Endothelial cell (in vitro differentiated cells): ENCODE measurements at places on chromosomes 5 and 9. TPM values are rescaled to one million over a fixed set of nuclear protein-coding genes. Genes with fewer than 3 reads are reported as not detected.

OR1J2 gene
- total RNA-seq: not detected

MEIKIN gene
- total RNA-seq: not detected

FBP1 gene
- total RNA-seq: not detected

GCNT4 gene
- 0.54 TPM for total RNA-seq

FOXI1 gene
- 2.2 TPM for total RNA-seq

GRCh38 chr5:134614450-134615085 is 18.1 kb downstream of the SAR1B start:
- H3K27ac ChIP-seq: no peak overlapping the region
- H3K27me3 ChIP-seq: no peaks in the 10 kb centered on the region
- DNase-seq: no peak
- H3K4me3 ChIP-seq: peak overlapping the region; percentile 45

GRCh38 chr5:92637247-92637646 is 943.8 kb downstream of the NR2F1-AS1 start:
- H3K27ac ChIP-seq: no peak overlapping the region
- H3K27me3 ChIP-seq: no peaks in the 10 kb centered on the region
- no peak for DNase-seq
- H3K36me3 ChIP-seq: no peaks in the 10 kb centered on the region
- H3K4me1 ChIP-seq: peaks cover 8% of the 10 kb centered on the region

- H3K27me3 ChIP-seq: no peaks in the 10 kb centered on the region
- H3K27ac ChIP-seq: no peak overlapping the region
- DNase-seq: no peak
- no peaks in the 10 kb centered on the region for H3K36me3 ChIP-seq
Observed at GRCh38 chr9:88219601-88220000, 81.3 kb upstream of the SPATA31C2 start.

- no peaks in the 10 kb centered on the region for H3K4me1 ChIP-seq
- H3K36me3 ChIP-seq: no peaks in the 10 kb centered on the region
- H3K27ac ChIP-seq: no peak overlapping the region
- no peaks in the 10 kb centered on the region for H3K27me3 ChIP-seq
- DNase-seq: no peak
Observed at GRCh38 chr5:148723143-148723542, 68.8 kb upstream of the HTR4 start.

DNA sequence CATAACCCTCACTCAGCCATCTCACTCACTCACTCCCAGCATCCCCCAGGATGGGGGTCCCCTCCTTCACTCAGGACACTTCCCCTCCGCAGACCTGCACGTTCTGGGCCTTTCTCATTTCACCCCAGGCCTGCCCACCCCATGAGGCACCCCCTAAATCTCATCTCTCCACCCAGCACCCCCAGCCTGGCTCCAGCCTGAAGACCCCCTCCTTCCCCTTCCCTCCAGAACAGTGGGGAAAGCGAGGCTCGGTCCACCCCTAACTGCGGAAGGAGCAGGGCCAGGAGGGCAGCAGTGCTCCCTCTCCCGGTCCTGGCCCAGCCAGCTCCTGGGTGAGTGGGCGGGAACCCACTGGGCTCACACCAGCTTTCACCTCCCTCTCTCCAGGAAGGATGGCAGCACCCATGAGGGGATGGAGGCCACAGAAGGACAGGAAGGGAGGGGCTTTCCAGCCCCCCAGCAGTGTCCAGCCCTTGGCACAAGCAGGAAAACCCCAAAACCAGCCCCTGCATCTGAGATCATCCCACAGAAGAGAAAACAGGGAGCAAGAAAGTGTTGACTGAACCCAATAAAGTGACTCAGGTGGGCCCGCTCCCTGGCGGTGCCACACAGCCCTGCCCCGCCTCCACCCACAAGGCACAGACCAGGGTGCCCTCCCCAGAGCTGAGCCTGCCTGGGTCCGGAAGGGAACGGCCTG is 55.0 kb downstream of the LRSAM1 start:
- DNase-seq: no peak
- no peak overlapping the region for H3K27ac ChIP-seq
- peaks cover 5% of the 10 kb centered on the region for H3K27me3 ChIP-seq
- H3K36me3 ChIP-seq: peaks cover 14% of the 10 kb centered on the region

DNA sequence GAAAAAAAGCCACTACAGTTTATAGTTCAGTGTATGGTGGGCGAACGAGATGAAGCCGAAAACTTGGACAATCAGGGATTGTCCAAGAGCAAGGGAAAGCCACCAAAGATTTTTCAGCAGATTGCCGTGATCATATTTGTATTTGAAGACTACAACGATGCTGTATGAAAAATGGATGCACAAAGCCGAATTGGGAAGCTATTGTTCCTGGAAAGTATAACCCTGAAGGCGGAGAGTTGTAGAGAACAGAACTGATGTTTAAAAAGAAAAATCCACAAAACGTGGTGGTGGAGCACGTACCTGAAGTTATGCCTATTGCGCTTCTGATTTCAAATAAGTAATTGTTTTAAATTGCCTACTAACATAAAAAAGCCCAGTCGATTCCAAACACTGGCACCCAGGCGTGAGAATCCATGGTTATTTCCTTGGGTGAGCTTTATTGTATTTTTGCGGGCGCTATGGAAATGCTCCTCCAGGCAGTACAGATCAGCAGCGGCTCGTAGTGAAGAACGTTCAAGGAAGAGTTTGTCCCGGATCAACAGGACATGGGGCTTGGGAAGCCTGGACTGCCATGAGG is 772 bp upstream of the TARS1 start:
- H3K4me3 ChIP-seq: no peak overlapping the region
- DNase-seq: no peak
- peaks cover 16% of the 10 kb centered on the region for H3K4me1 ChIP-seq
- peaks cover under 1% of the 10 kb centered on the region for H3K36me3 ChIP-seq
- no peak overlapping the region for H3K27ac ChIP-seq
